Lung microvascular endothelial cell (primary cell): ENCODE measurements at places on chromosomes 3 and 15.

DNA sequence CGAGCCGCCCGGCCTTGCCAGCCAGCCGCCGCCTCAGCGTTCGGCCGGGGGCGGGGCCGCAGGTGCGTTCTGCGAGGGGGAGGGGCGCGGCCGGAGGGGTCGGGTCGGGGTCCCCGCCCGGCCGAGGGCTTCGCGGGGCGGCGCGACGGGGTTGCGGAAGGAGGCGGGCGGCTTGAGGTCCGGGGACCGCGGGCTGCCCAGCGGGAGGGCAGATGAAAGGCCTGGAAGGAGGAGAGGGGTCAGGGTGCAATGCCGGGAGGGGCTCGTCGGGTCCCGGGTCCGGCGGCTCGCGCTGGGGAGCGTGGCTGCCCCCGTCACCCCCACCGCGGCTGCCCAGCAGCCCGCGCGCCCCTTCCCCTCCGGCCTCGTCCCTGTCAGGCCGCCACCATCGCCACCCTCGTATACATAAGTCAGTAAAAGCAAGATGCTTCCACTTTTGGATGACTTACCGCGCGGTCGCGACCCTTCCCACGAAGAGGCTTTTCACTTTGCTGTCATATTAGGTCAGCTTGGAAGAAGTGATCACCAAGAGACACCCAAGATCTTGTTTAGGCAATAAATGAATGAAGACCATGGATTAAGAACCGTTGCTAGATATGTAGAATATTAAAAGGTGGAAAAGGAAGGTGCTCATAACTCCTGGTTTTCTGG, 620 bp upstream of the ANP32A start:
- peak; percentile 11 for DNase-seq

GRCh38 chr3:39268549-39268900, 11.3 kb downstream of the CX3CR1 start:
- DNase-seq: no peak

- no peak for DNase-seq
These were observed 44.9 kb upstream of the TEX9 start for GRCh38 chr15:56320316-56320715.

GRCh38 chr3:167346171-167346570, 33.9 kb downstream of the ZBBX start:
- no peak for DNase-seq

DNA sequence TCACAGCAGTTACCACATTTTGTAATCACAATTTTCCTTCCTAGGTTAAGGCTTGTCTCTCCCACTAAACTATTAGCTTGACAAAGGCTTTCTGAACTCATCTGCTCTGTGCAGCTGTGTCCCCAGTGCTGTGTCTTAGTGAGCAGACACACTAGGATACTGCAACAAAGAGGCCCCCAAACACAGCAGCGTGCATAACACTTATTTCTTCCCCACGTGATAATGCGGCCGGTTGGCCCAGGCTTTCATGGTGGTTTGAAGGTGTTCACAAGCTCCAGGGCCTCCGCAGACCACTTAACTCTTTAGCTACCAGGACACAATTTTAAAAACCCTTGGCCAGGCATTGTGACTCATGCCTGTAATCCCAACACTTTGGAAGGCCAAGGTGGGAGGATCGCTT, 2.2 kb upstream of the HDAC11 start:
- DNase-seq: no peak

GRCh38 chr3:73504239-73504638, 120.5 kb downstream of the PDZRN3 start:
- no peak for DNase-seq

GRCh38 chr3:87468235-87468634, 191.9 kb upstream of the POU1F1 start:
- no peak for DNase-seq

GRCh38 chr15:80242132-80242769, 9.8 kb downstream of the CTXND1 start:
- DNase-seq: peak; percentile 12

DNA sequence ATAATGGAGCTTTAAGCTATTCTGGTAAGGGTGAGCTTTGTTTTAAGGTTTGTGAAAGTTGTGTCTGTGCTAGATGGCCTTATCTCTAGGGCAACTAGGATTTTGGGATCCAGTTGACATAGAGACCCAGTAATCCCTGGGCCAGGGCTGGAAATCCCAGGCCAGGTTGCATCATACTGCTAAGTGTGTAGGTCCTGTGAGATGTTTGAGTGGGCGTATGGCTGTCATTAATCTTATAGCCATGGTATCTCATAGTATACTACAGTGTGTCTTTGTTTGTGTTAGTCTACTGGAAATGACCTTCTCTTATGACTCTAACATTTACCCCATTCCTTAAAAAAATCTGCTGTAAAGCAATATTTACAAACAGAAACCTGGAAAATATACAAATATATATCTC, 151.4 kb downstream of the CACNA2D3 start:
- DNase-seq: no peak

GRCh38 chr15:73305331-73306211, 63.2 kb downstream of the HCN4 start:
- peak; percentile 37 for DNase-seq

GRCh38 chr15:83585601-83586335, 68.2 kb upstream of the ADAMTSL3 start:
- DNase-seq: no peak

GRCh38 chr15:100705065-100705464, 102.7 kb downstream of the ASB7 start:
- no peak for DNase-seq

DNA sequence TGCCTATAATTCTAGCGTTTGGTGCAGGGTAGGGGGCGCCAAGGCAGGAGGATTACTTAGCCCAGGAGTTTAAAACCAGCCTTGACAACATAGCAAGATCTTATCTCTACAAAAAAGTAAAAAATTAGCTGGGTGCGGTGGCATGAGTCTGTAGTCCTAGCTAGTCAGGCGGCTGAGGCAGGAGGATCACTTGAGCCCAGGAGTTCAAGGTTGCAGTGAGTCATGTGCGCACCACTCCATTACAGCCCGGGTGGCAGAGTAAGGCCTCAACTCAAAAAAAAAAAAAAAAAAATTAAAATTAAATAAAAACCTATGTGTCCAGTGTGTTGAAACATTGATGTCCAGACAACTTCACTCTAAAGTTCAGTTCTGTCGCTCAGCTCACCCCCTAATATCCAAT, 78.2 kb upstream of the SOX2 start:
- no peak for DNase-seq

DNA sequence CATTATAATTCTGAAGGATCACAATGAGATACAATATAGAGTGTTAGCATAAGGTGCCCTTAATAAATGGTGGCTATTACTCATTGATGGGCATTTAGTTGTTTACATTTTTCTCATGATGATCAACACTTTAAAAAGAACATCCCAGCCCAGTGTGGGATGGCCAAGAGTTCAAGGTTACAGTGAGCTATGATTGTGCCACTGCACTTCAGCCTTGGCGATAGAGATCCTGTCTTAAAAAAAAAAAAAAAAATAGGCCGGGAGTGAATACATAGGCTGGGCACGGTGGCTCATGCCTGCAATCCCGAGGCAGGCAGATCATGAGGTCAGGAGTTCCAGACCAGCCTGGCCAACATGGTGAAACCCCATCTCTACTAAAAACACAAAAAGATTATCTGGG, 1.6 kb upstream of the FXR1 start:
- no peak for DNase-seq
